MG63 (cell line): ENCODE measurements at places on chromosomes 2 and 18. TPM values are rescaled to one million over a fixed set of nuclear protein-coding genes. Genes with fewer than 3 reads are reported as not detected.

SEPTIN2 gene
- total RNA-seq = 348 and 489 TPM in 2 replicates

SLC23A3 gene
- total RNA-seq = not detected in 2 replicates

ALPP gene
- not detected in 2 replicates for total RNA-seq

ALK gene
- total RNA-seq = not detected in 2 replicates

GRCh38 chr2:22930781-22931180 lies 454.2 kb upstream of the KLHL29 start:
- DNase-seq = no peak

DNA sequence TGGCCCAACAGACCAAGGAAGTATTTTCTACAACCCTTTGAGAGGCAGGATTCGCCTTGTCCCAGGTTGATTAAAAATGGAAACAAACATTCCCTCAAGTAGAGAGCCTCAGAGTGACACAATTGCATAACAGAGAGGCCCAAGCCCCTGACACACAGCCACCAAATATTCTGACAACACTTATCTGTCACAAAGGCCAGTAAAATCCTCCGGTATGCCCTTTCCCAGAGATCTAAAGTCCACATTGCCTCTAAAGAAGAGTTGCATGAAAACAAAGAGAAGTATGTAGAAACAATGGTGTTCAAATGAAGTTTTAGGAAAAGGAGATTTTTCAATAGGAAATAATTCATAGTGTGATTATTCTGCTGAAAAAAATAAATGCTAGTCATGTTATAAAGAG lies 32.1 kb downstream of the DSEL start:
- DNase-seq = no peak

GRCh38 chr2:42742740-42743658 lies 20.9 kb downstream of the OXER1 start:
- no peak for DNase-seq

- DNase-seq = no peak
These were observed 112.1 kb downstream of the MBD2 start for GRCh38 chr18:54112356-54112755.

UGT1A4 gene
- total RNA-seq = not detected in 2 replicates

ONECUT2 gene
- 0.02 TPM in 1 of 2 replicates, not detected in the other for total RNA-seq

DNA sequence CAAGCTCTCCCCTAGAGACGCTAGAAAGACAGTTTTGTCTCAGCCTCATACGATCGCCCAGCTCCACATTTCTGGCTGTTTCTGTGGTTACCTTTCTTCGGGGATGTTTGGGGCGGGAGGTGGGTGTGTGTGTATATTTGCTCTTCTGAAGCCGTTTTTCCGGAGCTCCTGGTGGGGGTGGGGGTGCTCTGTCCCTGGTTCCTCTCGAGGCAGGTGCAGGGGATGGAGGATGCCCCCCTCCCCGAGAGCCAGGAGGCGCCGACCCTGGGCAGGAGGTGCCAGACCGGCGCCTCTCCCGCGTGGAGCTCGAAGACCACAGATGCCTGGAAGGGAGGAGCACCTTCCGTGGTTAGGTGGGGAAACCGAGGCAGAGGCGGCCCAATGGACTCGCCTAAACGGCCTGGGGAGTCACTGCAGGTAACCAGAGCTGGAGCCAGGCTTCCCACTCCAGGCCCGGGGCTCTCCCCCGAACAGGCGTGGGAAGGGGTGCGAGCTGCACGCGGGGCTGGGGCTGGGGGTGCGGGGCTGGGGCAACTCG lies 694 bp upstream of the HPCAL1 start:
- DNase-seq = no peak

- peak; percentile 84 for DNase-seq
These were observed 91.8 kb downstream of the ACVR1 start for GRCh38 chr2:157784169-157784822.

DNA sequence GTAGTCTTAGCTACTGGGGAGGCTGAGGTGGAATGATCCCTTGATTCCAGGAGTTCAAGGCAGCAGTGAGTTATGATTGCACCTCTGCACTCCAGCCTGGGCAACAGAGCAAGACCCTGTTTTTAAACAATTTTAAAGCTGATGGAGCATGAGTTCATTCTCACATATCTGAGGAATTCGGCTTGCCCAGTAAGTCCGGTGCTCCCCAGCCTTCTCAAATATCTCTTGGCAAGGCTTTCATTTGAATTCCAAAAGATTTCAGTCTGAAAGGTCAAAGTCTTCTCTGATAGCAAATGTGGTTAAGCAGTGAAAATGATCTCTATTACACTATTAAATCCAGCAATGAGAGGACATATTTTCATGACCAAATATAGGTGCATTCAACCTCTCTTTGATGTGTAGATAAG lies 27.9 kb downstream of the PIEZO2 start:
- DNase-seq = no peak

DNA sequence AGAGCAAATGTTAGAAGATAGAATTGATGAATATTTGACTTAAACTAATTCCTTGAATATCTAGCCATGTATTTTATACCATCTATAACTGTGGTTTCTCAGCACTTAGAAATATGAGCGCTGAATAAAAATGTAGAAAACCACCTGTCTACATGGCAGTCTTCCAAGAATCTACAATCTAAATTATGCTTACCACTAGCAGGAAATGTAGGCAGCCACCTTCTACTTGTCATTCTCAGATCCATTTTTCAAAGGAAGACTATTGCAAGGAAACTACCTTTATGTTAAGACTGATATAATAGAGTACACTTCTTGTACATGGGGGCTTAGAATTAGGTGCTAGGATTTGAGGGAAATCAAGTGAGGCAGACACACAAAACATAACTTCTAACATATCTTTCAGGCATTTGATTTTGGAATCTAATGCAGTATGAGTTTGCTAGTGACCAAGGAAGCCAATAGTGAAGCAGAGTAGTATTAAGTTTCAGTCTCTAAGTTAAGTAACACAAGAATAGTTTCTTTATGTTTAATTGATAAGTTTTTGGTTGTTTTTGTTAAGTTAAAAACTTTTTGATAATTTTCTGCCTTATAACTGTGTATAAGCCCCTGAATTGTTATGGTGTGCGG lies 175.9 kb upstream of the ITGA4 start:
- no peak for DNase-seq
